ENCODE measurements at places on chromosomes 7 and 10.

- DNase-seq = no peak
Observed at GRCh38 chr10:124741922-124742412, 2.2 kb downstream of the FAM53B start.

DNA sequence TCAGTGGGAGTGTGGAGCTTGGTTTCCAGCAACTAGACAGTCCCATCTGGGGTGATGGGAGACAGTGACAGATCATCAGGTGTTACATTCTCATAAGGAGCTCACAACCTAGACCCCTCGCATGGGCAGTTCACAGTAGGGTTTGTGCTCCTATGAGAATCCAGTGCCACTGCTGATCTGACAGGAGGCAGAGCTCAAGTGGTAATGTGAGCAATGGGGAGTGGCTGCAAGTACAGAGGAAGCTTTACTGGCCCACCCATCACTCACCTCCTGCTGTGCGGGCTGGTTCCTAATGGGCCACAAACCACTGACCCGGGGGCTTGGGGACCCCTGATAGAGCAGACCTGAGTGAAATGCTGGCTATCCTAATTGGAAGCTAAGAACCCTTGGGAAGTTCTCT lies 242.8 kb downstream of the BAMBI start:
- no peak for DNase-seq

GRCh38 chr7:130942211-130942964 lies 208.4 kb upstream of the KLF14 start:
- DNase-seq = no peak

DNA sequence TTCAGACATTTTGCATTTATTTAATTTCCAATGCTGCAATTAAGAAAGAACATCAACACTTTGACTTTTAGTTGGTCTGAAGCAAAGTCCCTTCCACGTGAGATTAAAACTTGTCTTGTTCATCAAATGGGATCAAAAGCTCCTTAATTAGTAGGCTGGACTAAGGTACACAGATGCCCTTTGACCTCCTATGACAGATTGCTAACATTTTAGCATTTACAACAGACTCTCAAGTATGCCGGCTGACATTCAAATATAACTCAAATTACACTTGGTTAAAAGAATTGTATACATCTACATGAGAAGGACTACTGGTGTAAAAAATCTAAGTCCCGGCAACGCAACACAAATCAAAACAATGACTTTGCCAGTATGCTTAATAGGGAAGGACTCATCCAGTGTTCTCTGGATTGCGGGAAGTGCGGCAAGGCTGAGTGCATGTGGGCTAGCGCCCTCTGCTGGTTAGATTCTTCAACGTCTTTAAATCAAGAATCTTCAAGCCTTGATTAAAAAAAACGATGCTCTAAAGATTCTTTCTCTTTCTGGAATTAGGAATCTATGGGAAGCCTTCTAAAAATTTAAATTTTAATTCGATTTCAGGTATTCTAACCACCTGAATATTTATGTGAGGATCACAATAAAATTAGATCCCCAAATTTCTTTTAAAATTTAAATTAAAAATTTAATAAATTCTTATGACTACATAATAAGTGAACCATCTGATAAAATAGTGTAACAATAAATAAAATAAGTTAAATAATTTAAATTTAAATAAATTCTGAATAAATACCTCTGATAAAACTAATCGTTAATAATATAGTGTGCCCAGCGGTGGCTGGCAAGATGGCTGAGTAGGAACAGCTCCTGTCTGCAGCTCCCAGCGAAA lies 444.7 kb downstream of the DGKB start:
- DNase-seq = no peak

- DNase-seq = no peak
Observed at GRCh38 chr10:125699562-125700143, 16.7 kb upstream of the TEX36 start.

GRCh38 chr7:48217753-48218152 lies 46.5 kb downstream of the ABCA13 start:
- DNase-seq = no peak

DNA sequence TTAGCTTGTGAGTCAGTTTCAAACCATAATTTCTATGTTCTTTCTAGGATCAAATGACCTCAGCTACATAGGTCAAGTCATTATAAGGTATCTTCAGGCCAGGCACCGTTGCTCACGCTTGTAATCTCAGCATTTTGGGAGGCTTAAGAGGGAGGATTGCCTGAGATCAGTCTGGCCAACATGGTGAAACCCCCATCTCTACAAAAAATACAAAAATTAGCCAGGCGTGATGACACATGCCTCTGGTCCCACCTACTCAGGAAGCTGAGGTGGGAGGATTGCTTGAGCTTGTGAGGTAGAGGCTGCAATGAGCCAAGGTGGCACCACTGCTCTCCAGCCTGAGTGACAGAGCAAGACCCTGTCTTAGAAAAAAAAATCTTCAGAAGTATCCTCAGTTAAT lies 362.3 kb downstream of the GATA3 start:
- no peak for DNase-seq

DNA sequence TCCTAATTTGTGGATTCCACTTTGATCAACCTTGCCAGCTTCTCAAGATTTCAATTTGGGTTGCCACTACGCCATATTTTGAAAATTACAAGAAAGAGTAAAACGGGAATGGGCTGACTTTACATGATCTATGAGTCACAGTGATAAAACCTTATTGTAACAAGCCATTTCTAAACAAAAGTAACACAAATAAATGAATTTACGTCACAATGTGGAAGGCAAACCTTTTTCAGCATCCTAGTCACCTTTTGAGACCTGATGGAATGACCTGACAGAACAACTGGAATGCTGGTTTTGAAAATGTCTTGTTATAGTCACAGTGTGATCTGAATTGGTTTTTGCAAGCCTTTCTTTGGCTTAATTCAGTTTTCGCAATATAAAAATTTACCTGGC lies 85.9 kb downstream of the CDK6 start:
- DNase-seq = no peak

DNA sequence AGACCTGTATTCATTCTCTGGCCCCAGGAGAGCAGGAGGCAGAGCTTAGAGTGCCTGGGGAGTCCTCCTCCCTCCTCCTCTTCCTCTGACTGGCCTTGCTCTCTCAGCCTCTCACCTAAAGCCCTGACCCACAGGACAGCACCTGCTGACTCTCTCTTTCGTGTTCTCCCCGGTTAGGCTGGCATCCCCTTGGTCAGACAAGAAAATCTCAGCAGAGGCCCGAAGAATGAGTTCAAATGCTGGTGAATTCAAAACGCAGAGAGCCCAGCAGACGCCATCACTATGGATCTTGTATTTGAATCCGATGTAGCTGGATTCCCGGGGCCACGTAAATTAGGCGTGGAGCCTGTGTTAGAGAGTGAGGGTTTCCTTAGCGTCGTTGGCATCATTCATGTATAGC lies 255.3 kb downstream of the KLF6 start:
- DNase-seq = no peak

GRCh38 chr10:107103174-107104025 lies 61.1 kb downstream of the SORCS1 start:
- no peak for DNase-seq

DNA sequence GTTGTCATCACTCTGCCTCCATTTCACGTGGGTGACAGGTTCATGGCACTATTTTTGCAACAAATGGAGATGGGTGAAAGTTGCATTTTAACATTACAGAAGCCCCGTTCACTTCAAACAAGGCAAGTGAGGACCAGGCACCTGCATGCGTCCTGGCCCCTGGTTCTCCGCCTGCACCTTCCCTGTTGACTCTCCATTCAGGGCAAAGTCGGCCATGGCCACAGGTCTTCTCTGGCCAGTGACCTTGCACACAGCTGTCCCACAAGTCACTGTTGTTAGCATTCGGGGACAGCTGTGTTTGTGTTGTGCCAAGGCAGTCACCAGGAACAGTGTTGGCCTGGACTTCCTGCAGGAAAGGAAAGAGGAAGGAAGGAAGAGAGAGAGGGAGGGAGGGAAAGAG lies 554.9 kb downstream of the TCERG1L start:
- no peak for DNase-seq

DNA sequence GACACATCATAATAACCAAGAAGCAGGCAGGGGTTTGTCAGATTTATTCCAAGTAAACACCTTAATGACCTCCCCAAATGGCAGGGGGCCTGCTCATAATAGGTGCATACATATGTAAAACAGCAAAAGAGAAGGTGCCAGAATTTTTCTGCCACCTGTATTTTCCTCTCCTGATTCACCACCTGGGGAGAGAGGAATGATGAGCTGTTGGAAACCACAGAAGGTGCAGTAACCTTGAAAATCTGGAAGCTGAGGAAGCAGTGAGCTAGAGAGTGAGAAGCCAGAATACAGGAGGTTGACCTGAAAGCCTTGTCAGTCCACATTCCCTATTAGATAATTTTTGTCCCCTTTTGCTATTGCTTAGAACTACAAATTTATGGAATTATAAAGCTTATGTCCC lies 46.2 kb upstream of the PDE1C start:
- DNase-seq = no peak

GRCh38 chr10:132975831-132976682 lies 33.7 kb upstream of the CFAP46 start:
- no peak for DNase-seq

- DNase-seq = no peak
Observed at GRCh38 chr10:64515970-64516699, 994.9 kb downstream of the REEP3 start.

GRCh38 chr10:71069909-71070666 lies 142.3 kb upstream of the UNC5B start:
- no peak for DNase-seq

- no peak for DNase-seq
Observed at GRCh38 chr10:120335553-120335952, 121.5 kb upstream of the PLPP4 start.

DNA sequence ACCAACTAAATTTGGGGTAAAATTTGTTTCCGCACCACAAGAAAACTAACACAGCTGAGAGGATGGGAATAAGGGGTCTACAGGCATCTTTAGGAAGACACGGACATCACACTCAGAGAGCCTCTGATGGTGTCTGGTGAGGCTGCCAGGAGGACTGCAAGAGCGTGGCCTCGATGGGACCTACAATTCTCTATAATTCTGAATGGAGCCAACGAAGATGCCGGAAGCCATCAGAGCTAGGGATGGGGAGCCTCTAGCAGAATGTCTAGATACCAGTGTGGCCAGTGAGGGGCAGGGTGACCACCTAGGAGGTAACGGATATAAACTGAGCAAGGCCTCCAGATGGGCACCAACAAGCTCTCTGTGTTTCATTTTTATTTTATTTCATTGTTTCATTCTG lies 7.5 kb downstream of the GRID1 start:
- DNase-seq = no peak

GRCh38 chr10:51090190-51090589 lies 15.9 kb downstream of the PRKG1 start:
- no peak for DNase-seq

All from esophagus squamous epithelium (tissue), 5 donors.